Occipital lobe (tissue), 3 donors: ENCODE measurements at places on chromosomes 13 and 19. TPM values are rescaled to one million over a fixed set of nuclear protein-coding genes. Genes with fewer than 3 reads are reported as not detected.

The LRRC63 gene
- 2.0 TPM for total RNA-seq

DNA sequence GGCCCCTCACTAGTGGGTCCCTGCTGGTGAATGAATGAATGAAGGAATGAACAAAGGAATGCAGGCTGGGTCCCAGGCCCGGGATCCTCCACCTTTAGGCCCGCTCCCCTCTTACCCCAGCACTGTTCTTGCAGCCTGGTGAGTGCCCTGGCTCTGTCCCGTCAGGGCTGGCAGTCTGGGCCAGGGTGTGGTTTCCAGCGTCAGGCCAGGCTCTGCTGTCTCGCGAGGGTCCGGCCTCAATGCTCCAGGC is 317 bp downstream of the LYL1 start:
- DNase-seq, result no peak

DNA sequence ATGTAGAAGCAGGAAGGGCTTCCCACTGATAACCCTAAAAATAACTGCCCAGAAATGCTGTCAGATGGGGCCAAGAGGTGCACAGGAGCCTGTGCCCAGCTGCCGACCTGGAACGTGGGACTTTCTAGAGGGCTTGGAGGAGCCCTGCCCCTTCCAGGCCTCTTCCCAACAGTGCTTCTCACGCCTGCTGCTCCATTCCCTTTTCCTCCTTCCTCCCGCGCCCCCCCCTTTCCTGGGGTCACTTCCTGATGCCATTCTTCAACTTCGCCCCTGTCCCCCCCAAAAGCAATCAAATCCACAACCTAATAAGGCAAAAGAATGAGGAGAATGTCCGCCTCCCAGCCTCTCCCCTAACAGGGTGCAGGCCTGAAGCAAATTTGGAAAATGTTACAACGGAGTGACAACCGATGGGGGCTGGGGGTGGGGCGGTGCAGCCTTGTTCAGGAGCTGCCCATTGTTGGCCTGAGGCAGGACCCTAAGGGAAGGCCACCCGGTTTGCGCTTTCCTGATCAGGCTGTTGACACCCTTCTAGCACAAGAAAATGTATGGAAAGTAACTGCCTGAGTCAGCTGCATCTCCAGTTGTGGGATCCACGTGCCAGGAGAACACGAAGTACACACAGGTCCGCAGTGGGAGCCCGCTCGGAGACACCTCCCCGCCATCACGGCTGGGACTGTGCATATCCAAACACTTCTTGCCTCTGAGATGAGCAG is 18.7 kb downstream of the ACTN4 start:
- no peak for DNase-seq

GRCh38 chr13:50161052-50161451 is 145.8 kb downstream of the KCNRG start:
- DNase-seq, result no peak

DNA sequence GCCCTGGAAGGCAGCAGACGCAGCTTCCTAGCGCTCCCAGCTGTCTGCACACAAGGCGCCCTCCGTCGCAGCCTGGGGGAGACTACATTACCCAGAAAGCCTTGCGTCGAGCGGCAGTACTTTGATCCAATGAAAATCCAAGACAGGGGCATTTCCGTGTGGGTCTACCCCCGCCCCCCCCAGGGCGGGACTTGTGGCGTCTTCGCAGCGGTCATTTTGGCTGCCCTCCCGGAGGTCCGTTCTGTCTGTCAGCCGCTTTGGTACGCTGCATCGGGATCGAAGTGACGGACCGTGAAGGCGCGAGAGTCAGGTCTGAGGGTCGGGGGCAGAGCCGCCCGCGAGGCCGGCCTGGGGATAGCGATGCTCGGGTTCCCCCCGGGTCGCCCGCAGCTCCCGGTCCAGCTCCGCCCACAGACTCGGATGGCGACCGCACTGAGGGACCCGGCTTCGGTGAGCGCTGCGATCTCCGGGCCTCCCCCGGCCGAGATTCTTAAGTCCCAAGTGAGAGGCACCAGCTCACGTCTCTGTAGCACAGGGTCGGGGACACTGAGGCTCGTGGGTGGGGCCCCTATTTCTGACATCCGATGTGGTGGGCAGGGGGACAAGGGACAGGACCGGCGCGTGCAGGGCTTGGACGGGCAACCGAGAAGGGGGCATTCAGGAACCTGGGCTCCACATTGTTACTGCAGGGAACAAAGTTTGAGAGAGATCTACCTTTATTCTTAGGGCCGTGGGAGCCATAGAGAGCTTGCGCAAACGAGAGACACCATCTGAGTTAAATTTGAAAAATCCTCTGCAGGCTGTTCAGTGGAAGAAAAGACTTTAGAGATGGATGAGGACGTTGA is at the start of gene ZNF211:
Gene ZNF211, plus strand, starts transcription at position 182 of the 845 bp plus-strand sequence. Its CDS starts 179 bp downstream, at position 361.
- DNase-seq, result peak; percentile 88

- peak; percentile 59 for DNase-seq
Measured at GRCh38 chr19:13459351-13459750, 46.9 kb downstream of the CACNA1A start.

The MBD3L3 gene
- total RNA-seq, result not detected

- DNase-seq, result peak; percentile 86
Measured at GRCh38 chr13:46389457-46390451, 2.7 kb upstream of the RUBCNL start.
